ENCODE measurements at places on chromosomes 1 and 21. TPM values are rescaled to one million over a fixed set of nuclear protein-coding genes. Genes with fewer than 3 reads are reported as not detected.

CACNA1S gene
- total RNA-seq: not detected

CZIB gene
- total RNA-seq: 46.7 TPM

SYNC gene
- total RNA-seq: not detected

NR5A2 gene
- total RNA-seq: not detected

TLCD4 gene
- not detected for total RNA-seq

PRR9 gene
- total RNA-seq: not detected

PDC gene
- not detected for total RNA-seq
